ENCODE measurements at places on chromosomes 12 and 14.

DNA sequence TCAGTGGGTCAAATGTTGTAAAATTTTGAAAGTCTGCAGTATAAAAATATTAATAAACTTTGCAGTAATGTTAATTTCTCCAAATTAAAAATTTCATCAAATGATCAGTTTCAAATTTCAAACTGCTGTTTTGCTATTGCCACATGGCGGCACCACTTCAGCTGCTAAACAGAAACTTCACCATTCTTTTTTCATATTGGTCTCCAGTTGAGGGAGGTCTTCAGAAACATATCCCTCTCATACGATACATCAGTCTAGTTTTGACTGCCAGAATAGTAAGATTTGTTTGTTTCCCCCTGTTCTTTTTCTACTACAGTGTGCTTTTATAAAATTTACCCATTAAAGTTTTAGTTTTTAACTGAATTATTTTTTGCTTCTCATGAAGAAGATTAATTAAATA lies 4.2 kb upstream of the TRHDE start:
- DNase-seq: no peak

DNA sequence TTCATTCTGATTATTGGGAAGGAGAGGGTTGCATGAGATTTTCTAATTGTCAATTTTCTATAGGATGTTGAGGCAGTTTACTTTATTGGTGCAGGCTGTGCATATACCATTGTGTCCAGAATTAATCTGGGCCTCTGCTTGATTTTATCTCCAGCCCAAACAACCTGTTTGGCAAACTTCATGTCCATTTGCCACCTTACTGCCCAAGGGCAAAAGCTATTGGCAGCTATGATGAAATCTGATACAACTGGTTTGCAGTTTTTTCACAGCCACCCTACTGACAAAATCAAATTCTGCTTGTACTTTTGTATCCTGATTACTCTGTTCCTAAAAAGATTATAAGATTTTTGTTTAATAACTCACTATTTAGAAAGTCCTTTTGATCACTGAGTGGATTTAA lies 789.2 kb upstream of the FBXO33 start:
- DNase-seq: no peak

DNA sequence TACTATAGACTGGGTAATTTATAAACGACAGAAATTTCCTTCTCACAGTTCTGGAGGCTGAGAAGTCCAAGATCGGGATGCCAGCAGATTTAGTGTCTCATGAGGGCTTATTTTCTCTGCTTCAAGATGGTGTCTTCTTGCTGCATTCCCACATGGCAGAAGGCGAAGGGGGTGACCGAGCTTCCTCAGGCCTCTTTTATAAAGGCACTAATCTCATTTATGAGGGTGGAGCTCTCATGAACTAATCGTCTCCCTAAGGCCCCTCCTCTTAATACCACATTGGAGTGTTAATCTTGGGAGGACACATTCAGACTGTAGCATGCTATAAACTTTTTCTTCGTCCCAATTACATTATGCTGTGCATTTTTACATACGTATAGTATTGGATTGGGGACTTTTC lies 200.4 kb upstream of the ARHGAP5 start:
- DNase-seq: no peak

DNA sequence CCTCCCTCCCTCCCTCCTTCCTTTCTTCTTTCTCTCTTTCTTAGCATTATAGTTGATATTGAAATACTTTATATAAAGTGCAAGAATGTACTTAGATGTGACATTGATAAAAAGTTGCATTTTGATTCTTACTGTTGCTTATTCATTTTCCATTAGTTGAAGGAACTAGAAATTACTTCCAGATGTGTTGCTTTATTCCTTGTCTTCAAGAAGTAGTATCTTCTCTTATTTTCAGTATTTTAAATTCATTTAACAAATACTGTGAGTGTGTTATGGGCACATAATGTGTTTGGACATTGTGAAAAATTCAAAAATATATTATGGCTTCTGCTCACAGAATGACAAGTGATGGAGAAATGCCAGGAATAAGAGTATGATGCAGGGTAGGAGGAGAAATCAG lies 45.6 kb downstream of the TRMT5 start:
- no peak for DNase-seq

All from activated naive CD4-positive, alpha-beta T cell treated with anti-CD3 and anti-CD28 coated beads, Interleukin-2, amount 10 ng/mL, durations not matched to agents 7 days and 5 days (primary cell).